NCI-H187 (cell line): ENCODE measurements at places on chromosomes 4 and X.

DNA sequence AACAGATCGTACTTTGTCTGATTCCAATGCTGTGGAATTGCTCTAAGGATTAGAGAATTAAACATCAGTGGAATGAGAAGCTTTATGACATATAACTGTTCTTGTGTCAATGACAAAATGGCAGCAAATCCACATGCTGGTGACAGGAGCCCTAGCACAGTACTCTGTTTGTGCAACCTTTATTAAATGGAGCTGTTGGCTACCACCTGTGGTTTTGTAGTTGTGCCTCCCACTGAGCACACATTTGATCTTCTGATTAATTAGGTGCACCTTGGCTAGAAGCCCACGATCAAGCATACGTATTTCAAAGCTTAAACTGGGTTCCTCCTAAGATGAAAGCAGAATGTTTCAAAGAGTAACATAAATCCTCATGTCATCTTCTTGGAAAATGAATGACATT, 394.0 kb upstream of the IGFBP7 start:
- no peak for DNase-seq

DNA sequence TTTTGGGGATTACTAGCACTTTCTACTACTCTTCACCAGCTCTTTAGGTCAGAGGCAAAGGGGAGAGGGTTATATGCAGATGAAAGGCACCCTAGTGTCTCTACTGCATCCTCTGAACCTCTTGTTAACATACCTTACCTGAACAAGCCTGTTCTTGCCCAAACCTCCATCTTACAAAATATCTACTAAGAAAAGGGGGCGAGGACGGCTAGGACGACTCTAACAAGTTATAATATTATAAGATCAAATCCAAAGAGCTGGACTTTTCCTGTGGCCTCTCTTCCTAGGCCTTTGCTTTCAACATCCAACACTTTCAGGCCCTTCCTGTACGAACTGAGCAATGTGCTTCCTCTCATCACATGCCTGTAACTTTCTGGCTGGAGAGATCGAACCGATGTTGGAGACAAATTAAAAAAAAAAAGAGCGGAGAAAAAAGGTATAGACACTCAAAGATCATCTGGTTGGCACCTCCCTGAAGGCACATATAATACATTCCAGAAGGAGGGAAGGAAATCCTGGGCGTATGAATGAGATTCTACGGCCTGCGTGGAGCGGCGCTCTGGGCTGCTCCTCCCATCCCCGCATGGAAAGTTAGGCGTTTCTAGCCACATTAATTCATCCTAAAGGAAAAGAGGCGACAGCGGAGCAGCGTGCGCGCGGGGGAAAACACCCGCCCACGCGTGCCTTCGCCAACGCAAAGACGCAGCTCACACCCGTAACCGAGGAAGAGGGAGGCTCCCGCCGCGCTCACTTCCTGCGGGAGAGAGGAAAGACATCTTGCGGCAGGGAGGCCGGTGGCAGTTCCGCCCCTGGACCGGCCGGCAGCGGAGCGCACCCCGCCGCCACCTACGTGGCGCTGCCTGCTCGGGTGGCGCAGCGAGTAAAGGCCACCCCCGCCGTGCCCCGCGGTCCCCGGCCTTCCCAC, 808 bp downstream of the PRDM5 start:
- no peak for DNase-seq

DNA sequence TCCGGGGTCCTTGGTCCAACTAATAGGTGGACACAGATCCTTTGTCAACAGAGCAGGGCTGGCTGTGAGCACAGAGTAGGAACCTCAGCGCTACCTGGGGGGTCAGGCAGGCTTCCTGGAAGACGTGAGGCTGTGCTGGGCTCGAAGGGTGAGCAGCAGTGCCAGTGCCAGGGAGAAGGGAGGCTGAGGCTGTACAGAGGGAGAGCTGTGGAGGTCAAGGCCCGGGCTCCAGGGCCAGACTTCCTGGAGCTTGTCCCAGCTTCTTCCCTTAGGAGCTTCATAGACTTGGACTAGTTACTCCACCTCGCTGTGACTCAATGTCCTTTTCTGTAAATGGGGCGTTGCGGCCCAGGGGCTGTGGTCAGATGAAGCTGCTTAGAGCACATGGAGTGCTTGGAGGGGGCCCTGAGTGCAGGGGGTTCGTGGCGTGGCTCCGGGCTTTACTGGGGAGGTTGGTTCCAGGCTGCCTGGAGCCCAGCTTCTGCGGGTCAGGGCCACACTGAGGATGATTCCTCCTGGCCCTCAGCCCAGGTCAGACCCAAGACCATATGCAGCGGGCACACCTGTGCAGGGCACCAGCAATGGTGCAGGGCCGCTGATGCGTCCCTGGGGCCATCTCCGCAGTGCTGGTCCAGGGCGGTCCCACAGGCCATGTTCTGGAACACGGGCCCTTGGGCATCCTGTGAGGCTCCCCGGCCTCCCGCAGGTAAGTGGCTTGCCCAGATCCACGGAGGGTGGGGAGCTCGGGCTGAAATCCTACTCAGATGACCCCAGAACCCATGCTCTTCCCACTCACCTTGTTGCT, 98.1 kb downstream of the DCTD start:
- no peak for DNase-seq

GRCh38 chrX:134622056-134622812, 36.0 kb downstream of the PLAC1 start:
- DNase-seq = no peak

DNA sequence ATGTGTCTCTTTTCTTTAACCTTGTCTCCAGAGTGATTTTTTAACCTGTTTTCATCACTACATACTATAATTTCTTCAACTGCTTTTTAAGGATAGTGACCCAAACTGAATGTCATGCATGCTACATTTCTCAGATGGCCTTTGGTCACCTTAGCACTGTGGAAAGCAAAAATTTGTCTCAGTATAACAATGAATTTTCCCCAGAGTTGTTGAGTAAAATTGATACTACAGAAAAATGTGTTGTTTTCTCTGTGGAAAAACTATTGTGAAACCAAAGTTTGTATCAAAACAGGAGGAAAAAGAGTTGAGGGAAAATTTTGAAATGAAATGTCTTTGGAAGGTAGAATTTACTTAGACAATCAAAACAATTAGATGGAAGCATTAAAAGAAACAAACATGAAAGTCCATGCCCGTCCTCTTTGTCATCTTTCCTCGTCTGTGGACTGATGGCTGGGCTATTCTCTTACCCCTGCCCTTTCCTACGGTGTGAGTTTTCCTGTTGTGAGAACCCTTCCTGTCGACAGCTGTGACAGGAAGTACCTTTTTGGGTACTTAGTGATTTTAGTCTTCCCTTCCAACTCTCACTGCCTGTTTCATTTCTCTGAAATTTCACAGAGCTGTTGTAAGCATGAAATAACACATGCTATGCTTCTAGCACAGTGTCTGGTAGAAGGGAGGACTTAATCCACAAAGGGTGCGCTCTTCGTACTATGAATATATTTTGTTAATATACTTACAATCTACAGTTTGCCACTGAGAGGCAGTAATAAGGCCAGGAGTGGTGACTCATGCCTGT, 50.8 kb downstream of the LRP2BP start:
- no peak for DNase-seq

DNA sequence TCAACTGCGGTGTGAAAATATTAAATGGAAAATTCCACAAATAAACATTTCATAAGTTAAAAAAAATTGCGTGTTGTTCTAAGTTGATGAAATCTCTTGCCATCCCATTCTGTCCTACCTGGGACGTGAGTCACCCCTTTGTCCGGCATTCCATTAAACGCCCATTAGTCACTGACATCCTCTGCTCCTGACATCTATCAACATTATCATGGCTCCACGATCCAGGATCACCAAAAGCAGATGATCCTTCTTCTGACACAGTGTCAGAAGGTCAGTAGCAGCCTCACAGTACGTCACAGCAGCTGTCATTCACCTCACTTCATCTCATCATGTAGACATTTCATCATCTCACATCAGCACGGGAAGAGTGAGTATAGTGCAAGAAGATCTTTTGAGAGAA, 125.7 kb downstream of the ZNF827 start:
- no peak for DNase-seq

DNA sequence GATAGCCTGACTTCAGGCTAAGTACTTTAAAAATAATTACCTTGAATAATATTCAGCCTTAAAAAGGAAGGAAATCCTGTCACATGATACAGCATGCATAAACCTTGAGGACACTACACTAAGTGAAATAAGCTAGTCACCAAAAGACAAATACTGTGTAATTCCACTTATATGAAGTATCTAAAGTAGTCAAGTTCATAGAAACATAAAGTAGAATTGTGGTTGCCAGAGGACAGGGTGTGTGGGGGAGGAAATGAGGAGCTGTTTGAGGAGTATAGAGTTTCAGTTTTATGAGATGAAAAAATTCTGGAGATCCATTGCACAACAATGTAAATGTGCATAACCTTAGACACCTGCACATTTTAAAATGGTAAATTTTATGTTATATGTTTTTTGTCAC, 5.6 kb upstream of the STPG2 start:
- DNase-seq = peak; percentile 0

DNA sequence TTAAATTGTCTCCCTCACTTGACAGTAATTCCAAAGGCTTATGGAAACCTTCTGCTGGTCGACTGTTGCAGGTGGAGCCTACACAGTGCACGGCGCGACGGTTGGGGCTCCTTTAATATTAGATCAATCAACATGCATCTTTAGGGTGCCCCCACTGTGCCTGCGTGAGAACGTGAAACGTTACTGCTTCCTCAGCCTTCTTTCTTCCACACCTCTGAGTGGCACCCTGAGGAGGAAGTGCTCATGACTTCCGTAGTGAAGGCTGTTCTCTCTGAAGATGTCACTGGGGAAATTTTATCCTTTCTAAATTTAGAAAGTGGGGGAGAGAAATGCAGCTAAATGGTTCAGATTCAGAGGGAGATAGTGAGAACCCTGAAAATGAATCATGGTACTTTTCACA, 184.0 kb upstream of the ZFP42 start:
- no peak for DNase-seq

- no peak for DNase-seq
Measured at GRCh38 chrX:105331244-105331643, 110.8 kb upstream of the TEX13A start.

DNA sequence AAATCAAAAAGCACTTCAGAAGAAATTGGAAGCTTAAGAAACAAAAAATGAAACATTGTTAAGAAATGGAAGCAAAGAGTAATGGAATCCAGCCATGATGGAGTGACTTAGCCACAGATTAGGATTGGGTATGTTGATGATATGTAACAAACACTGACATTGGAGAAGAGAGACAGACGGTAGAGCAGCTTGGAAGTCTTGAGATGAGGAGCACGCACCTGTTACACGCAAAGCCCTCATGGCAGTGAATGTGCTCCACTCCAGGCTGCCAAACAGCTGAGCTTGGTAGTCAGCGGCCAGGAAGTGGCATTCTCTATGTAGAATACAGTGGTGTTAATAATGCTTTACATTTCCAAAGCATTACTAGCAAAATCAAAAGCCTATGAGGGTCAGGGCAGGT, 56.9 kb upstream of the GPRIN3 start:
- DNase-seq = no peak

DNA sequence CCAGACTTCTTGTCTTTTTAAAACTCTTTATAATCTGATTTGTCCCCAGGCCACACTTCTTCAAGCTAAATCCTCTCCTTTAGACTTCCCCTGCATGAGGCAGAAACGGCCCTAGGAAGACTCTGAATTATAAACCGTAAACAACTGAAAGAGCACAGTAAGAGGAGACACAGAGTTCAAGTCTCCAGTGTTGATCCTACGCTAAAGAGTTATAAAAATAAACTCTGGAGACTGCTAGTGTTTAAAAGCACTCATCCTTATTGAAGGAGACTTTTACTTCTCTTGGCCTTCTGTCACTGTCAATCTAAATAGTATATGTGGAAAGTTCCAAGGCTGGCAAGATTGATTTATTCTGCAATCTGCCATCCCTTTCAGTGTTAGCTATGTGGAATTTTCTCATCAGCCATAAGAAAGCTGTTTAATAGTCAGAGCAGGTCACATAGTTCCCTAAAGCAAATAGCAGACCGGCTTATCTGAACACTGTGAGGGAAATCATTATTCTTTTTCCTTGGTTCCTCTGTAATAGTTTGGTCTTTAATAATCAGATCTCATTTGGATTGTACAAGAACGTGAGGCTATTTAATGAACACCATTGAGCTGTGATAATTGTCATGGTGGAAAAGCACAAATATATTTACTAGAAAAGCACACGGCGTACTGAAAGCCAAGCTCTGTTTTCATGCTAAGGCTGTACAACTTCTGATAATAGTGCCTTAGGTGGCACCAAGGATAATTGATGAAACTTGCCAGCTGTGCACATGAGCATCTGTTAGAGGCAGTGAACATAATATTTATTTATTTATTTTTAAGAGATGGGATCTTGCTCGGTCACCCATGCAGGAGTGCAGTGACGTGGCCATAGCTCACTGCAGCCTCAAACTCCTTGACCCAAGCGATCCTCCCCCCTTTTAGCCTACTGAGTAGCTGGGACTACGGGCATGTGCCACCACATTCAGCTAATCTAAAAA, 157.7 kb downstream of the CEP135 start:
- no peak for DNase-seq

DNA sequence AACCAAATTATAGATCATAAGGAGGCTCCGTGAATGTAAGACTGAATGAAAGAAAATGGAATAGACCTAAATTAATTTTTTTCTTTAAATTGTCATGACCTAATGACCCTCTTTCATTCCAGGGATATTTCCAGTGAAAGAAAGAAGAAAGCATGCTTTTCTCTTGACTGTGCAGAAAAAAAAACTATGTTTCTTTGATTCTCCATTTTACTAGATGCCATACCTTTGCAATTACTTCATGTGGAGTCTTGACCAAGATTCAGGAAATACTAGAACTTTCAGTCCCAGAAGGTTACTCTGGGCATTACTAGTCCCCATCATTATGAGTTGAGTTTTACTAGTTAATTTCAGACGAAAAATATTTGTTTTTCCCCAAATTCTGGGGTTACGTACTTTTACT, 6.4 kb upstream of the COMMD8 start:
- DNase-seq = no peak

DNA sequence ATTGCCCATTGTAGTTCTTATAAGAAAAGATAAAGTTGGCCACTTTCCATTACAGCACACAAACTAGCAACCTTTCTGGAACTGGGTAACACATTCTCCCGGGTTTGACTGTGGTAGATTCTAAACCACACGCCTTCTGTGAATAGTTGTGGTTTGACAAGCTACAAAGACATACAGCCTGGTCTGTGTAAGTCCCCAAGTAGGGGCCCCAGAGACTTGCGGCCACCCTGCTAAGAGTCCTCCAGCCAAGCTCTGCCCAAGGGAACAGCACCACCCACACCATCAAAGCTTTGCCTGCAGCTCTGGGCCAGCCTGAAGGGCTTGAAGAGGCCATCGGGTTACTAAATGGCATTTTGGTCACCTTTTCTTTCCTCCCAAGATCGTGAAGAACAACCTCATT, 203.4 kb downstream of the MAML3 start:
- no peak for DNase-seq

DNA sequence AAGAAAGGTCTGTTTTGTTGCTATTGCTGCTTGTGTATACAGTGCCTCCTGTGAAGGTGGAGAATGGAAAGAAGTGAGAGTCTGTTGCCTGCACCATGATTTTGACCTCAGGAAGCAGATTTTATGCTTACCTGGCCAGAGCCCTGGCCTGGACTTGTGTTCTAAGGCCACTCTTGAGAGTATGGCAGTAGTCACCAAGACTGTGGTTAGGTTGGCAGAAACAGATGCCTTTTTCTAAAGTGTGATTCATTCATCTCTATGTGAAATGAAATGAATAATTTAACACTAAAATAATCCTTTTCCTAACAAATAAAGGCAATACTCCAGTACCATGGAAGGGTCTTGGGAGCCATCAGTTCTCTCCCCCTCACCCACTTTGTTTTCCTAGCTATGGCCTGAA, 161.8 kb downstream of the DCLK2 start:
- DNase-seq = no peak
